Regular cardiac myocyte (primary cell): ENCODE measurements at places on chromosomes 2 and 18. TPM values are rescaled to one million over a fixed set of nuclear protein-coding genes. Genes with fewer than 3 reads are reported as not detected.

The CDH20 gene
- under 0.01 and 0.28 TPM in 2 replicates for total RNA-seq

The OSBPL1A gene
- 17.1 and 35.2 TPM in 2 replicates for total RNA-seq

The ACVR1 gene
- total RNA-seq = 20.3 and 28.2 TPM in 2 replicates

The GCKR gene
- 1.1 and 1.9 TPM in 2 replicates for total RNA-seq

The TMEM198 gene
- 0.96 and 2.0 TPM in 2 replicates for total RNA-seq

The LBX2 gene
- total RNA-seq = 2.1 and 2.8 TPM in 2 replicates

The FRZB gene
- total RNA-seq = under 0.01 and 0.19 TPM in 2 replicates

The ZBTB7C gene
- under 0.01 TPM in 1 of 2 replicates, not detected in the other for total RNA-seq

The CD8B2 gene
- not detected in 2 replicates for total RNA-seq

The LYG2 gene
- not detected in 2 replicates for total RNA-seq

The SERPINB11 gene
- total RNA-seq = not detected in 2 replicates

The CAPN13 gene
- under 0.01 TPM in 1 of 2 replicates, not detected in the other for total RNA-seq

The CTAGE1 gene
- 0.28 TPM in 1 of 2 replicates, not detected in the other for total RNA-seq

The ARHGAP28 gene
- total RNA-seq = 0.77 and 5.4 TPM in 2 replicates

The IL1RL1 gene
- total RNA-seq = 1.1 and 2.3 TPM in 2 replicates

The TUBB6 gene
- total RNA-seq = 680 and 1,374 TPM in 2 replicates

The DAPL1 gene
- total RNA-seq = not detected in 2 replicates

The IL1RN gene
- total RNA-seq = under 0.01 and 0.28 TPM in 2 replicates

The XDH gene
- total RNA-seq = 0.28 and 0.38 TPM in 2 replicates

The MCM6 gene
- total RNA-seq = 8.2 and 39.9 TPM in 2 replicates

The MRPS5 gene
- 47.1 and 56.2 TPM in 2 replicates for total RNA-seq

The LHCGR gene
- not detected in 2 replicates for total RNA-seq

The MAP2 gene
- 5.1 and 5.2 TPM in 2 replicates for total RNA-seq

The GREB1 gene
- 0.96 and 3.9 TPM in 2 replicates for total RNA-seq

The CERKL gene
- total RNA-seq = under 0.01 TPM in 2 replicates

The ILKAP gene
- 18.0 and 35.9 TPM in 2 replicates for total RNA-seq

The DNAH7 gene
- total RNA-seq = 0.19 and 0.56 TPM in 2 replicates

The MALL gene
- total RNA-seq = 2.0 and 6.7 TPM in 2 replicates

The SNTG2 gene
- total RNA-seq = 0.28 and 1.3 TPM in 2 replicates

The DSG1 gene
- not detected in 2 replicates for total RNA-seq

The IL1F10 gene
- not detected in 2 replicates for total RNA-seq

The SOWAHC gene
- total RNA-seq = 13.8 and 24.3 TPM in 2 replicates

The POTEI gene
- total RNA-seq = under 0.01 TPM in 1 of 2 replicates, not detected in the other

The ANKRD30B gene
- total RNA-seq = 0.96 and 4.5 TPM in 2 replicates

The DSG2 gene
- 0.19 and 0.56 TPM in 2 replicates for total RNA-seq

The RESP18 gene
- not detected in 2 replicates for total RNA-seq

The HOXD13 gene
- not detected in 2 replicates for total RNA-seq

The GATA6 gene
- total RNA-seq = 16.5 and 35.0 TPM in 2 replicates
